Activated CD4-positive, alpha-beta memory T cell treated with anti-CD3 and anti-CD28 coated beads, Interleukin-2, amount 10 ng/mL, durations not matched to agents 7 days and 5 days (primary cell): ENCODE measurements at places on chromosomes 2 and 18.

DNA sequence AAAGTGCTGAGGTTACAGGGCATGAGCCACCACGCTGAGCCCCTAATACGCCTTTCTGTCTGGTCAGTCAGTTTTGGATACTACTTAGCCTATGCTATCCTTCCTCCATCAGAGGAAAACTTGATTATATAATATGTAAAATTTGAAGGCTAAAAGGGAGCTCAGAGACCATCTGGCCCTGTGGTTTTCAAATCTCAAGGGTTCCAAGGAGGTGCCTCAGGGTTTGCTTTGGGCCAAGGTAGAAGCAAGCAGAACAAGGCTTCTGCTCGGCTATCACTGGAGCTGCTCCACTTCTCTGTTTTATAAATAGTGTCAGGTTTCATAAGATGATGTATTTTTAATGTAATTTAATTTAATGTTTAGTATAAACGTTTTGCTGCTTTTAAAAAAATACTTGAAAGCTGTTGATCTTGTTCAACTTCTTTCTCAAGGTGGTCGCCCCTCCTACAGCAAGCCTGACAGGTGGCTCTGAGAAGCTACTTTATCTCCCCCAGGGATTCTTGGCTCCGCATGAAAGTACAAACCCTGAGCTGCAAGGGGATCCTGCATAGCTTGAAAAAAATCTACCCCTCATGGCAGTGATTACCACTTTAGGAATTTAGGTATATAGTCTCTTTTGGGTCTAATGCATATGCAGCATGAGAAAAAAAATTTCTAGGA lies 290.3 kb downstream of the CNTNAP5 start:
- H3K36me3 ChIP-seq, result no peaks in the 10 kb centered on the region
- DNase-seq, result no peak
- H3K4me1 ChIP-seq, result no peaks in the 10 kb centered on the region
- H3K27ac ChIP-seq, result no peak overlapping the region

- peaks cover 1% of the 10 kb centered on the region for H3K4me1 ChIP-seq
- H3K27ac ChIP-seq, result no peak overlapping the region
- peaks cover 6% of the 10 kb centered on the region for H3K27me3 ChIP-seq
- H3K4me3 ChIP-seq, result no peak overlapping the region
- peaks cover 5% of the 10 kb centered on the region for H3K36me3 ChIP-seq
- no peak for DNase-seq
These were observed 792.7 kb downstream of the RNF144A start for GRCh38 chr2:7709907-7710306.

GRCh38 chr2:7201851-7202250 lies 284.6 kb downstream of the RNF144A start:
- DNase-seq, result no peak
- H3K27me3 ChIP-seq, result peaks cover 2% of the 10 kb centered on the region
- no peaks in the 10 kb centered on the region for H3K4me1 ChIP-seq
- no peak overlapping the region for H3K27ac ChIP-seq

DNA sequence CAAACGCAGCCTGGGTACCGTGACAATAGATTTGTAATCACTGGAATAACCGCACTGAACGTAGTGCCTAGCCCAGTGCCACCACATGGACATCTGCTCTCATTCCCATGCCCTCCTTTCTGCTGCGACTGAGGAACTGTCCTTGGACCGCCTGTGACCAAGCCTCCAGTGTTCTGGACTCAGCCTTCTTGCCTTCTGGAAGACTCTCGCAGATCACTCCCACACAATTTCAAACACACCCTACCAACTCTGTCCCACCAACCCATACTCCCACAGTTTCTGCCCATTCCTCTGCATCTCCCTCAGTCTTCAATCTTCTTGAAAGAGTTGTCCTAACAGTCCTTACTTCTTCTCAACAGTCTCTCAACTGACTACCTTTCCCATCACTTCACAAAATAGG lies 2.1 kb downstream of the RNF149 start:
- DNase-seq, result peak; percentile 24
- peaks cover 56% of the 10 kb centered on the region for H3K36me3 ChIP-seq
- peak overlapping the region; percentile 97 for H3K27ac ChIP-seq
- H3K4me1 ChIP-seq, result peaks cover 77% of the 10 kb centered on the region
- H3K27me3 ChIP-seq, result no peaks in the 10 kb centered on the region

DNA sequence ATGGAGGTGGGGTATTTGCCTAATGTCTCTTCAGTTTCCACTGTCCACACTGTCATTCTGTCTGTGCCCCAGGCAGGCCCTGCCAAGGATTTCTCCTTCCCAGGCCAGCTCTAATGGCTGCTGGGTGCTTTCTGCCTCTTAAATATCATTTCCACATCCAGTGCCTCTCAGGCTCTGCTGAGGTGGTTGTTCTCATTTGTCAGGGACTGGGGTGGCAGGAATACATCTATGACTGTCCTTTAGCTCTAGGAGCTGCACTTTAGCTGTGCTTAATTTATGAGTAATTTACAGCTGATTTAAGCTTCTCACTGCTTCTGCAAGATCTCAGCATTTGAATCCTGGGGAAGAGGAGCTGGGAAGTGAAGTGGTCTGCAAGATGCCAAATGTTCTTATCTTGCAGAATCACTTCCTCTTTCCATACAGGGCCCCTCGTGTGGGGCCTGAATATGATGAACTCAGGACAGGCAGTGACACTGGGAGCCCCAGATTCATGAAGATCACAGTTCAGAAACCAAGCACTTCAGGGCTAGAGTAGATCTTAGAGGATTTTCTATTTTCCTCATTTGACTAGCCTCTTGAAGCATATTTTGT lies 150.2 kb downstream of the FSHR start:
- DNase-seq, result no peak
- H3K4me3 ChIP-seq, result no peak overlapping the region
- no peaks in the 10 kb centered on the region for H3K4me1 ChIP-seq
- no peaks in the 10 kb centered on the region for H3K27me3 ChIP-seq
- no peaks in the 10 kb centered on the region for H3K36me3 ChIP-seq

- peaks cover 8% of the 10 kb centered on the region for H3K36me3 ChIP-seq
- no peak for DNase-seq
- H3K4me1 ChIP-seq, result peaks cover 20% of the 10 kb centered on the region
- no peaks in the 10 kb centered on the region for H3K27me3 ChIP-seq
- H3K27ac ChIP-seq, result no peak overlapping the region
These were observed 51.8 kb downstream of the SERTAD2 start for GRCh38 chr2:64601785-64602391.

GRCh38 chr2:155099784-155100183 lies 401.3 kb downstream of the KCNJ3 start:
- no peak overlapping the region for H3K4me3 ChIP-seq
- no peaks in the 10 kb centered on the region for H3K27me3 ChIP-seq
- H3K36me3 ChIP-seq, result no peaks in the 10 kb centered on the region
- no peak for DNase-seq

- no peak for DNase-seq
- H3K4me1 ChIP-seq, result peaks cover 2% of the 10 kb centered on the region
- no peaks in the 10 kb centered on the region for H3K36me3 ChIP-seq
- H3K27ac ChIP-seq, result no peak overlapping the region
- no peaks in the 10 kb centered on the region for H3K27me3 ChIP-seq
- no peak overlapping the region for H3K4me3 ChIP-seq
These were observed 28.9 kb downstream of the ADI1 start for GRCh38 chr2:3490191-3491170.

GRCh38 chr2:70084973-70085710 lies 2.1 kb upstream of the PCBP1 start:
- DNase-seq, result peak; percentile 68
- H3K27ac ChIP-seq, result peak overlapping the region; percentile 100
- peaks cover 56% of the 10 kb centered on the region for H3K4me1 ChIP-seq
- no peaks in the 10 kb centered on the region for H3K27me3 ChIP-seq
- peak overlapping the region; percentile 98 for H3K4me3 ChIP-seq

DNA sequence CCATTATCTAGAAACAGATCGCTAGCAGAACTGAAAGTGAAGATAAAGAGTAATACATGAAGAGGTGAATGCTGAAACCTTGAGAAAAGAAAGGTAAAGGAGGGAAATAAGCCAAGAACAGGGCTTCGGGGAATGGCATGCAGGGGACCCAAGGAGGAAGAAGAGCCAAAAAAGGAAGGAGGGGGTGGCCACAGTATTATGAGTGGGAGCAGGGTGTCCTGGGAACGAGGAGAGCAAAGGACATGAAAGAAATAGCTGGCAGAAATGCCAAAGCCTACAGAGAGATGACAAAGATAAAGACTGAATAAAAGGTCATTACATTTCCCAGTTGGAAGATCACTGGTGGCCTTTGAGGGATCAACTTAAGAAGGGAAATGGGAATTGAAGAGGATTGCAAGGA lies 82.9 kb downstream of the ACTR3 start:
- H3K4me1 ChIP-seq, result peaks cover 15% of the 10 kb centered on the region
- H3K36me3 ChIP-seq, result peaks cover 41% of the 10 kb centered on the region
- H3K27ac ChIP-seq, result no peak overlapping the region
- DNase-seq, result no peak
- H3K4me3 ChIP-seq, result no peak overlapping the region
- no peaks in the 10 kb centered on the region for H3K27me3 ChIP-seq

DNA sequence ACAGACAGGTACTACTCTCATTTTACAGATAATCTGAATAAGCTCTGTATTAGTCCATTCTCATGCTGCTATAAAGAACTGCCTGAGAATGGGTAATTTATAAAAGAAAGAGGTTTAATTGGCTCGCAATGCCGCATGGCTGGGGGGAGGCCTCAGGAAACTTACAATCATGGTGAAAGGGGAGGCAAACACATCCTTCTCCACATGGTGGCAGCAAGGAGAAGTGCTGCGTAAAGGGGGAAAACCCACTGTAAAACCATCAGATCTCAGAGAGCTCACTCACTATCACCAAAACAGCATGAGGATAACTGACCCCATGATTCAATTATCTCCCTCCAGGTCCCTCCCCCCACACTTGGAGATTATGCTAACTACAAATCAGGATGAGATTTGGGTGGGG lies 254.4 kb downstream of the KCNE4 start:
- H3K4me1 ChIP-seq, result no peaks in the 10 kb centered on the region
- H3K4me3 ChIP-seq, result no peak overlapping the region
- no peak overlapping the region for H3K27ac ChIP-seq
